Psoas muscle (tissue), 8 donors: ENCODE measurements at places on chromosomes 3 and 15. TPM values are rescaled to one million over a fixed set of nuclear protein-coding genes. Genes with fewer than 3 reads are reported as not detected.

- H3K27ac ChIP-seq, result peak overlapping the region; percentile 91
- peak overlapping the region; percentile 62 for H3K4me3 ChIP-seq
- H3K36me3 ChIP-seq, result peaks cover 66% of the 10 kb centered on the region
- H3K27me3 ChIP-seq, result no peaks in the 10 kb centered on the region
- H3K4me1 ChIP-seq, result peaks cover 39% of the 10 kb centered on the region
Measured at GRCh38 chr3:9976721-9977709, 9.6 kb downstream of the EMC3 start.

DNA sequence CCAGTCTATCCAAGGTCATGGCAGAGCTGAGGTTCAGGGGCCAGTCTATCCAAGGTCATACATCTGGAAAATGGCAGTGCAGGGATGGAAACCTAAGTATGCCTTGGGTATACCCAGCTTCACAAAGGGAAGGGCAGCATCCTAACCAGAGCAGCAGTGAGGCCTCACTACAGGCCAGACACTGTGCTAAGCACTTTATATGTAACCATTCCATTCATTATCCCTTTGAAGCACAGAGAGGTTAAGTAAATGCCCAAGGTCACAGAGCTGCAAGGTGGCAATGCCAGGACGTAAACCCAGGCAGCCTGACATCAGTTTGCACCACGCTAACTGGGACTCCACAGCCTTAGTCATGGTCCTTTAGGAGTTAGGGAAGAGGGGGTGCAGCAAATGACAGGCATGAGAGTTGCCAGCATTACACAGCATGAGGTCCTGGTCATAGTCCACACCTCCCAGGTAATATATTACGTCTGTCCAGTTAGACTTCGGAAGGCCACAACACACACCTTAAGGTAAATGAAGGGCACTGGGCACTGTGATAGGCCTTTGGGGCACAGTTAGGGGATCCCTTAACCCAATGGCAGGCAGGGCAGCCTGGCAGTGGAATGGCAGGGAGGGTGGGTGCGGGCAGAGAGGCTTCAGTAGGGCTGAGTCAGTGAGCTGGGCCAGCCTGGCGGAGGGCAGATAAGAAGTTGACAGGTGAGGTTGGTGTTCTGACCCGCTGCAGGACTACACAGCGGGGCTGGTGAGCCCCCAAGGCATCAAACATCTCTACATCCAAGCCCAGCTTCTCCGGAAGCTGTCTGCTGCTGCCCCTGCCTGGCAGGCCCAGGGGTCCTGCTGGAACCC lies 21.1 kb upstream of the CORO2B start:
- H3K4me1 ChIP-seq, result no peaks in the 10 kb centered on the region
- H3K27ac ChIP-seq, result no peak overlapping the region
- no peak overlapping the region for H3K4me3 ChIP-seq
- no peaks in the 10 kb centered on the region for H3K27me3 ChIP-seq
- DNase-seq, result no peak

DNA sequence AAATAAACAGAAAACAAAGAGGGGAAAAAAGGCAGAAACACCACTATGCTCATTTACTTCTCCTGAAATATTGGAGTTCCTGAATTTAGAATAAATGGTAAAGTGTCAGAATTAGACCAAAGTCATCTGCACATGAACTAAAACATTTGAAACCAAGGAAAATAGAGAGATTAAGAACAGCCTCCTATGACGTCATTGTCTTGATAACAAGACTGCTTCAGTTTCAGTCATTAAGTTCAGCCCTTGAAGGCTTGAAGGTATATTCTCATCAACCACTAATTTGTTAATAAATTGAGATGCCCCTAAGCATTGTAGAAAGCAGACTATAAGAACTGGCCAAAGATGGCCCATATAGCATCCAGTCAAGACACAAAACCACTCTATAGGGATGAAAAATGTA lies 2.5 kb downstream of the SUMF1 start:
- H3K4me3 ChIP-seq, result no peak overlapping the region
- H3K27ac ChIP-seq, result no peak overlapping the region
- peaks cover 10% of the 10 kb centered on the region for H3K4me1 ChIP-seq
- H3K36me3 ChIP-seq, result no peaks in the 10 kb centered on the region
- no peak for DNase-seq

DNA sequence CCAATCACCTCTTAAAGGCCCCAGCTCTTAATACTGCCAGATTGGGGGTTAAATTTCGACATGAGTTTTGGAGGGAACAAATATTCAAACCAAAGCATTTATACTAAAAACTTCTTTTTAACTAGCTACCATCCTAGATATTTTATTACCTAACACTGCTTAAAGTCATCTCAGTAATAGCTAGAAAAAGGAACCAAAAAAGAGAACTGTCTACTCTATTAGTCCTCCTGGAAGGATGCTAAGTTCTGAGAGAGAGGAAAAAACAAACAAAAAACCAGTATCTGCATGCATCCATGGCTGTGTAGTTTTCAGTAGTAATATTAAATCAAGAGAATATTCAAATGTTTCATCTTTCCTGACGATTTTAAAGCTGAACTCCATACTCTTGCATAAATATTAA lies 5.8 kb downstream of the CPOX start:
- no peaks in the 10 kb centered on the region for H3K27me3 ChIP-seq
- H3K27ac ChIP-seq, result no peak overlapping the region
- H3K4me3 ChIP-seq, result no peak overlapping the region
- no peak for DNase-seq
- H3K4me1 ChIP-seq, result peaks cover 7% of the 10 kb centered on the region

QRICH1 gene
- 28.6 TPM for polyA plus RNA-seq

CASR gene
- polyA plus RNA-seq, result not detected

TRPM1 gene
- polyA plus RNA-seq, result not detected
